Stomach (tissue), 19 donors: ENCODE measurements at places on chromosomes 7 and 10. TPM values are rescaled to one million over a fixed set of nuclear protein-coding genes. Genes with fewer than 3 reads are reported as not detected.

TWIST1 gene
- 169 TPM for total RNA-seq

HTR5A gene
- total RNA-seq = not detected

TEX36 gene
- total RNA-seq = not detected

- no peak overlapping the region for H3K4me3 ChIP-seq
- H3K27me3 ChIP-seq = no peaks in the 10 kb centered on the region
- no peak overlapping the region for H3K27ac ChIP-seq
- peaks cover 15% of the 10 kb centered on the region for H3K4me1 ChIP-seq
- no peaks in the 10 kb centered on the region for H3K36me3 ChIP-seq
- no peak for DNase-seq
Observed at GRCh38 chr7:101614098-101614938, 14.8 kb downstream of the MYL10 start.
